ENCODE measurements at places on chromosomes 3 and 15.

DNA sequence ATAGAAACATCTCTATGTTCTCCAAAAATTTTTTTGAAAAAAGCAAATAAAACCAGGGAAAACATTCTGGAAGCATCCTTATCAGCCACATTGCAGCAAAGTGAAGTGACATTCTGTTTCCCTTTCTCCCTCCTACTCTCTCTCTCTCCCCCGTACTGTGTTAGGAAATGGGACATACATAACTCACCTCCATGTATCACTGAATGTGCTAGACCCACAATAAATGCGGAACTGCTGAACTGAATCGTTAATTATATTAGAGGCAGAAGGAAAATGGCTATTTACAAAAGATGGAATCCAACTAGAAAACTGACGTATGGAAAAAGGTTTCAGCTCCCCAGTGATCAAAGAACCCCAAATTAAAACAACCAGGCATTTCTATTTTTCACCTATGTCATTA lies 129.8 kb downstream of the MINAR1 start:
- no peak for DNase-seq

- peak; percentile 56 for DNase-seq
Measured at GRCh38 chr3:123602325-123602724, 17.5 kb upstream of the HACD2 start.

- DNase-seq = no peak
Measured at GRCh38 chr3:60250810-60251209, 1000.4 kb downstream of the FHIT start.

DNA sequence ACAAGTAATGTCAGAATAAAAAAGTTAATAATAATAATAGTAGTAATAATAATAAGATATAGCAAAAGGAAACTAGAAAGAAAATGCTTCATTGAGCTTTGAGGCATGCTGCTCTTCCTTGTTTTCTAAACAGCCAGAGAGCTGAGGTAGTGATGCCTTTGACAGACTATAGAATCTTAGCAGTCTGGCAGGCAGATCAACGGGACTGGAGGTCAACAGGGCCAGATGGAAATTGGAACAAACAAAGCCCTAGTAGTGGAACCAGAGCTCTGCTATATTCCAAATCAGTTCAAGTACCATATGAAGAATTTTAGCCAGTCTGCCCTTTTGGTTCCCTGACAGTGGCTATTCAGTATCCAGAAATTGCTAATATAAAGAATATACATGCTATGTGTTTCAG lies 278.6 kb downstream of the NLGN1 start:
- no peak for DNase-seq

DNA sequence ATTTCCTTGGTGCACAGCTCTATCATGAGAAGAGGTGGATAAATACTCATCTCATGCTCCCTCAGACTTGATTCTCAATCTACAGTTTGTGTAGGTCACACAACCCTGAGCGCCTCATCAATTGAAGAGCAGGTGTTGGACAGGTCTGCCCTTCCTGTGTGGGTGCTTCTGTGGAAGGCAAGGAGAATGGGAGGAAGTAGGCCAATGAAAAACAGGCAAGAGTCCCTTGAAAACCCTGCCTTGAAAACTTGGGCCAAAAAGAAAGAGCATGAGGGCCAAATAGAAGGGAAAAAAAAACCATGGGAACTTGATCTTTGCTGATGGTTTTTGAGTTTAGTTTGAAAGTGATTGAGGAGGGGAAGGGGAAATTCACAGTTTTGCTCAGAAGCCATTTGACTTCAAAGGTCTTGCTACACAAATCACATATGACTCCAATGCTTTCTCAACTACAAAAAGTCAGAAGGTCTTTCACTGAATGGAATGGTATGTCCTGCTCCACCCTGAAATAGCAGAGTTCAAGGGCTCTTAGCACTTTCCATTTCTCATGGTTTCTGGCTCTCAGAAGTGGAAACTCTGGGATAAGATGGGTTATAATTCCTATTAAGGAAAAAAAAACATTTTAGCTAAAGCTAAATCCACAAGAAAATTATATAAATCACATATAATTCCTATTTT lies 37.2 kb upstream of the TM4SF1 start:
- no peak for DNase-seq

DNA sequence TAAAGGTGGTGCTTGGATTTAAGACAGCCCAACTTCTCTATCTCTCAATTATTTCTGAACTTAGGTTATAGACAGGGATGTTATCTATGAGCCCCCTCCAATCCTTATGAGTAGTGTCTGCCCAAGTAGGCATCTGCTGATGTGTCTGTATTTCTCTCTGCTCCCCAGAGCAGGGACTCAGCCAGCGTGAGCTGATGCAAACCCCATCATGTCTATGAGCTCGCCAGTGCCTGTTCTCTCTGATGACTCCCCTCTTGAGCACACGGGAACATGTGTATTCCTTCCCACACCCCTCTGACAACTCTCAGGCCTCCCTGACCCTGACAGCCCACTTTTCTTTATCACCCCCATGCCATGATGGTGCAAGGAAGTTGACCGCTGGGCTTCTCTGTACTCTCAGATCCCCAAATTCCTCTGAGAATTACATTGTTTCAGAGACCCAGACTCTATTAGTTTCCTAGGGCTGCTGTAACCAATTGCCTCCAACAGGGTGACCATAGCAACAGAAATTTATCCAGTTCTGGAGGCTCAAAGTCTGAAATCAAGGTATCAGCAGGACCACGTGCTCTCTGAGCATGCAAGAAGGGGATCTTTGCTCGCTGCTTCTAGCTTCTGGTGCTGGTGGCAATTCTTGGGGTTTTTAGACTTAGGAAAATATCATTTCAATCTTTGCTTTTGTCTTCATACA lies 73.5 kb upstream of the ST8SIA2 start:
- no peak for DNase-seq

GRCh38 chr15:89725064-89725463 lies 26.0 kb downstream of the MESP1 start:
- DNase-seq = no peak

- no peak for DNase-seq
Measured at GRCh38 chr3:97979610-97980009, 7.4 kb upstream of the RIOX2 start.

DNA sequence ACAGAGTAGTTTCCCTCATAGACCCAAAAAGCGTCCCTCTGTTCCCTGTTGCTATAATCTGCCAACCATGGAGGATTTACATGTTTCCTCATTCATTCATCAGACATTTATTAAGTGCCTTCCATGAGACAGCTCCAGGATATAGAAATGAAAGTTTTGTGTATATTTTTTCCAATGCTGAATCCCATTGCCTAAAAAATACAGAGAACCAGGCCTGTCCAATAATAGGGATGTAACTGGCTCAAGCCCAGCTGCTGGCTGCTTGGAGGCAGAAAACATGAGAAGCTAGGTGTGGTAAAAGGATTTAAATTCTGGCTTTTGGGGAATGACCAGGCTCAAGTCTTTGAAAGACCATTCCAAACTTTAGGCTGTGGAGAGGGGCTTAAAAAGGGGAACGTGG lies 41.5 kb downstream of the RARB start:
- DNase-seq = no peak

DNA sequence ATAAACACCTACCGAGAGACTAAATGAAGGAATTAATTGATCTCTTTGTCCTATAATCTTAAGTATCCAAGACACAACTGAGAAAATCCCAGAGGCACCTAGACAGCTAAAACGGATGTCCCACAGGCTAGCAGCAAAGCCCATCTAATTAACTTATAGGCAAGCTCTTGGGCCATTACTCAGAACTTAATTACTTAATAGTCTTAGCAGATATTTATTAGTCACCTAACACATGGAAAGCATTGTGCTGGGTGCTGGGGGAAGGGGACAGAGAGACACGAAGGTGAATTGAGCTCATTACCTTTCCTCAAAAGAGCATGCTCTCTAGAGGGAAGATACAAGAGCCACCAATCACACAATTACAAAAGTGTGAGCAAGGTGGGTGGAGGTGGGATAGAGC lies 189.8 kb upstream of the PROK2 start:
- no peak for DNase-seq

DNA sequence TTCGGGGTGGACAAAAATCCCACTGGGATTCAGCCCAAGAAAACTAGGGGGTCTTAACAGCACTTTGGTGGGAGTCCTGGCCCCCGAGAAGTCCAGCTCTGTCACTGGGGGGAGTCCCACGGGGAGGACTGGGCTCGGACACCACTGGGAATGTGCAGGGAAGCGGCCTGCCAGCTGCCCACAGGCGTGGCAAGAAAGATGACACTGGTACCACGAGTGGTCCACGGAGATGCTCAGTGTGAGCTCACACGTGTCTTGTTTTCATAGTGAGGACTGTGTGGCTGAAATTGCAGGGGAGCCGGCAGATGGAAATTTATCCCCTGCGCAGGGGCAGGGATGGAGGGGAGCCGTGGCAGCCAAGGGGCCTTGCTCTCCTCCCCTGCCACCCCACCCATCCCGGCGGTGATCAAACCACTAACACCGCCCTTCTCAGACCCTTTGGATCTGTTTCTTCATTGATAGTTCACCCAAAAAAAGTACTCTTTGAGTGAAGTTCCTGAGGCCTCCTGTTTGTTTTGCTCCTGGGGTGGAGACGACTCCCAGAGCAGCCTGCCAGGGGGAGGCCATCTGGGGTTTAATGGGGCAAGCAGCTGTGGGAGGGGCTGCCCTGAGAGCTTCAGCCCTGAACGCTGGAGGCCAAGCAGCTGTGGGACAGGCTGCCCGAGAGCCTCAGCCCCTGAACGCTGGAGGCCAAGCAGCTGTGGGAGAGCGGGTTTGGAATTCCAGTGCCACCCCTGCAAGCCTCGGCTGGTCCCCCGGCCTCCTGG lies 130.9 kb downstream of the LRRK1 start:
- peak; percentile 37 for DNase-seq

- DNase-seq = no peak
Measured at GRCh38 chr15:62426387-62426956, 261.4 kb upstream of the C2CD4B start.

GRCh38 chr3:112132975-112133448 lies at the start of gene GCSAM:
Gene GCSAM, minus strand, starts transcription at chr3:112133248. Its CDS starts 128 bp downstream, at chr3:112133120.
- DNase-seq = no peak

GRCh38 chr3:27880969-27881892 lies 159.1 kb upstream of the EOMES start:
- no peak for DNase-seq

DNA sequence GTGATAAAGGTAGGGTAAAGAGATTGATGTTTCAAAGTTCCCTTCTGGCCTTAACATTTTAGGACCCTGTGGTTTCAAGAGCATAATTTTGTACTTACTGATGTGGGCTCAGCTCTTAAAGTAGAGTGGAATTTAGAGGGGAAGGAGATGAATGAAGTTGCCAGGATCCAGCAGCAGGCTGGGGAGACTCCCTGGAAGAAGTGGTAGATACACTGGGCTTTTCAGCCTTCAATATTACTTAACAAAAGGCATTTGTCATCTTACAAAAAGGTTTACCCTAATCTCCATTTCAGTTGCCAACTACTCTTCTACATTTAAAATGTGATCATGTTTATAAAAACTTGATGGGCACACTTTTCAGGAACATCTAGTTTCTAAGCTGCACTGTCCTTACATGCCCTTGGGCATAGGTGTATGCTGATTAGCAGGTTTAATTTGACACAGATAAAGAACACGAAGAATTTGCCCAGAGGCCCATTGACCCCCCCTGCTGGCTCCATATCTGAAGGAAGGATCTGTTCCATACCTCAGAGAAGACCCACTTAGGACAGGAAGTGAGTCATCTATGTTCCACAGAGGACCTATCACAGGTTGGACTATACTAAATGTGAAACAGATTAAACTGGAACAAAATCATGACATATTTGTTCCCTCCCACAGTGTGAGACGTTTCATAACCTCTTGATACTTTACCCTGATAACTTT lies 93.0 kb upstream of the LPP start:
- DNase-seq = peak; percentile 46

DNA sequence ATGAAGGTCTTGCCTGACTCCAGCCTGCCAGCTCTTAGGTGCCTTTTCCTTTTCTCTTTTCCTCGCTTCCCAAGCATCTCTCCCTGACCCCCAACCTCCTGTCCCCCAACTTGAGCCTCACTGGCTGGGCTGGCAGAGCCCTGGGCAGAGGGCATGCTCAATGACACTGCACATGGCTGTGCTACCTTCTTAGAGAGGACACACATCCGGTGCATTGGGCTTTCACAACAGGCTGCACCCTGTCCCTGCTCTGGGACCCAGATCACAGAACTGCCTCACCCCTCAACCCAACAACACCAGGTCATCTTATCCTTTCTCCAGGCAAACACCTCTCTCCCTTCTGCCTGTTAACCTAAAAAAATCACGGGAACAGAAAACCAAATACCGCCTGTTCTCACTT lies 7.5 kb upstream of the ANKDD1A start:
- DNase-seq = no peak

- no peak for DNase-seq
Measured at GRCh38 chr3:97613139-97613538, 151.4 kb upstream of the ARL6 start.

DNA sequence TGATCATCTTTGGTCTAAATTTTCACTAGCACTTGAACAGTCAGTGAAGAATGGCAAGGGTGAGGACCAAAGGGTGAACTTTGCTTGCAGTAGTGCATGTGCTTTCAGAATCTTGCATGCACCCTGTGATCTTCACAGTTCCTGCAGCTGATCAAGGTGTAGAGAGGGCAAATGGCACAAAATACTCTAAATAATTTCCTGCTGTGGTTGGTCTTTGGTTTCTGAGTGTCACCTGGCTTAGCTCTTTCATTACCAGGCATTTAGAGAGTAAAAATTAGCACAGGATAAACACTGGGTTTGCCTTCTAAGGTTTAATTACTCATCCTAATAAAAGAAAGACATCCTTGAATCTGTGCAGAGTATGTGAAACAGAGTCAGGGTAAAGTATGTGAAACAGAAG lies 11.4 kb downstream of the TIPARP start:
- DNase-seq = no peak

- no peak for DNase-seq
Measured at GRCh38 chr15:74528876-74529275, 12.1 kb upstream of the ARID3B start.

- no peak for DNase-seq
Measured at GRCh38 chr15:63869371-63870042, 35.8 kb upstream of the HERC1 start.

- DNase-seq = no peak
Measured at GRCh38 chr15:36773698-36774097, 194.3 kb downstream of the CDIN1 start.

GRCh38 chr3:152960684-152961083 lies 125.8 kb downstream of the P2RY1 start:
- no peak for DNase-seq

- DNase-seq = no peak
Measured at GRCh38 chr3:126734106-126734723, 30.2 kb downstream of the CHCHD6 start.

- DNase-seq = no peak
Measured at GRCh38 chr15:34365091-34365825, 1.7 kb downstream of the LPCAT4 start.

GRCh38 chr3:135851201-135852081 lies 114.1 kb upstream of the PPP2R3A start:
- peak; percentile 18 for DNase-seq

DNA sequence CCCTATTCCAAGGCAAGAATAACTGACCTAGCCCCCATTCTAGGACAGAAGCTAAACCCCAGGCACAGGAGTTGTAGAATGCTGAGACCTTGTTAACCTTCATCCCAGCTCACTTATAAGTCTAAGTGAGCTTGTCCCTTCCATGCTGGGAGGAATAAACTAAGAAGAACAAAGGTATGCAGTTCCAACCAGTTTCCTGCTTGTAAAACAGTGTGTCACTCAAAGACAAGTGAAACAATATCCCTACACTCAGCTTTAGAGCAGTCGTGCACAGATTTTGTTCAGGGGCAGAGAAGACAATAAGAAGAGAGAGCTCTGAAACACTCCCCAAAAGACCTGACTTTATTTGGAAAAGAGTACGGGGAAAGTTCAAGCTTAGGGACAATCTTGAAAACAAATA lies 292.1 kb downstream of the CGGBP1 start:
- no peak for DNase-seq

- no peak for DNase-seq
Measured at GRCh38 chr3:34068505-34068904, 270.1 kb downstream of the PDCD6IP start.

Measured in SJSA1 (cell line).